ENCODE measurements at places on chromosomes 3 and 15.

DNA sequence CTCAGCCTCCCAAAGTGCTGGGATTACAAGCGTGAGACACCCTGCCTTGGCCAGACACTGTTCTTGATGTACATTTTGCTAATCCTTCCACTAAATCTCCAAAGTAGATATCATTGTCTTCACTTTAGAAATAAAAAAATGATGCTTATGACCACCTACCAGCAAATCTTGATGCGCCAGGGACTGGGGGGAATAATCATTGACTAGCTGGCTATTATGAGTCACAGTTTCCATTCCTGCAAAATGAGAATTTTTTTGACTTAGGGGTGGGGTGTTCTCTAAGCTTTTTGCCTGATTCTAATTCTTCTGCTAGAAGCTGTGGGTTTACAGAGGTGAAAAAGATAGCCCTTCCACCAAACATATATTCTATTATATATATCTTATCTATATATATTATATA lies 17.1 kb upstream of the RFC4 start:
- DNase-seq: no peak

GRCh38 chr3:12458901-12459300 lies 25.4 kb upstream of the TSEN2 start:
- DNase-seq: no peak

DNA sequence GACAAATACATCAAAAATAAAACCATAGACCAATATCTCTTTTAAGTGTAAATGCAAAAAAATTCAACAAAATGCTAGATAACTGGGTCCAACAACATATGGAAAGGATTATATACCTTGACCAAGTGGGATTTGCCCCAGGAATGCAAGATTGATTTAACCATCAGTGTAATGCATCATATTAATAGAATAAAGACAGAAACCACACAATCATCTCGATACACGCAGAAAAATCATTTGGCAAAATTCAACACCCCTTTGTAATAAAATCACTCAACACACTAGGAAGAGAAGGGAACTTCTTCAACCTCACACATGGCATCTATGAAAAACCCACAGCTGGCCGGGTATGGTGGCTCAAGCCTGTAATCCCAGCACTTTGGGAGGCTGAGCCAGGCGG lies 19.5 kb downstream of the GREM1 start:
- no peak for DNase-seq

DNA sequence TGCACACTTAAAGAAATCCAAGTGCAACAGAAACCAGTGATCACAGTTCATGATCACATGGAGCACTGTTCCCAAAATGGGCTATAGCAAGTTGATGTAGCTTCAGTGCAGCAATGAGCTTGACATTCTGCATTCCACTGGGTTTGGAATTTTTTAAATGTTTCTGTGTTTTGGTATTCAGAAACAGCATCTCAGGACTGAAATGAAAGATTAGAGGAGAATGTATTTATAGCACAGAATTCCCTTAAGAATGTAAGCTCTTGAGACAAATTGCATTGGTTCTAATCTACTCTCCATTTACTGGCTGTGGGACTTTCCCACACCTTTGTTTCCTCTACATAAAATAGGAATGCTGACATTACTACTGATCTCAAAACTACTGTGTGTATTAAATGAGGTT lies 162.7 kb downstream of the FGF12 start:
- no peak for DNase-seq
